ENCODE measurements at places on chromosomes 6 and 20. TPM values are rescaled to one million over a fixed set of nuclear protein-coding genes. Genes with fewer than 3 reads are reported as not detected.
A peak's percentile ranks its signal among the peaks of the same experiment; 100 is the strongest.

The STK38 gene
- total RNA-seq, result 30.8 TPM

The HLA-DRB1 gene
- not detected for total RNA-seq

The ANKEF1 gene
- total RNA-seq, result 3.9 TPM

The PGC gene
- 8.9 TPM for total RNA-seq

The OGFRL1 gene
- 5.7 TPM for total RNA-seq

The SNTA1 gene
- total RNA-seq, result 15.4 TPM

The SAMD5 gene
- total RNA-seq, result 14.0 TPM

The PRKN gene
- total RNA-seq, result not detected

The PSORS1C2 gene
- not detected for total RNA-seq

The CEP162 gene
- 6.8 TPM for total RNA-seq

The MYMX gene
- total RNA-seq, result not detected

The SALL4 gene
- 75.8 TPM for total RNA-seq

DNA sequence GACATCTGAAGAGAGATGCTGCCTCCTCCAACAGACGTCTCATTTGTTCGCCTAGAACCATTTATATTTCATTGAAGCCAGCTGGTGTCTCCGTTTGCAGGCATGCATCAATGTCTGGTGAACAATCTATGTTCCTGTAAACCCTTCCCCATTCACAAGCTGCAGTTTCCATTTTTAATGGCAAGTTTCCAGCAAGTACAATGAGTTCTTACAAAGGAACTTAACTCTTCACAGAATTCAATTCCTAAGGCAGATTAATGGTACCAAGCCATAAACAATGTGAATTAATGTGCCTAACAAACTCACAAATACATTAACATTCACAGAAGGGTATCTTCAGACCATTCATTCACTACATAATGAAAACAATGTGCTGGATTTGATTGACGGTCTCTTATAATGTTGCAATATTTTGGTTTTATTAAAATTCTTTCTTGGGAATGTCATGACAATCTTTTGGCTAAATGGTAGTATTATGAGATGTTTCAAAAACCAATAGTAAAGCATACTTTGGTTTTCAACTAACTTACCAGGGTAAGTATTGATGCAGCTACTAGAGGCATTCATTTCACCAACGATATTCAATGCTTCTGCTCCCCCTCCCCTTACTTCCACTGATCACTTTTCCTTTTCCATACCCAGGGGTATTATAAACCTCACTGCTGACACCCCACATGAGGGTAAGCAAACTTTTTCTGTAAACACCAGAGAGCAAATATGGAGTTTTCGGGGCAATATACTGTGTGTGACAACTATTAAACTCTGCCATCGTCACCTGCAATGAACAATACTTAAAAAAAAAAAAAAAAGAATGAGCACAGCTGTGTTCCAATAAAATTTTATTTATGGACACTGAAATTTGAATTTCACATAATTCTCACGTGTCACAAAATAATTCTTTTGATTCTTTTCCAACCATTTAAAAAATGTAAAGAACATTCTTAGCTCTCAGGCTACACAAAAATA is 4.2 kb downstream of the AKIRIN2 start:
- no peaks in the 10 kb centered on the region for H3K27me3 ChIP-seq
- H3K4me1 ChIP-seq, result peaks cover 6% of the 10 kb centered on the region
- DNase-seq, result no peak
- no peaks in the 10 kb centered on the region for H3K36me3 ChIP-seq

DNA sequence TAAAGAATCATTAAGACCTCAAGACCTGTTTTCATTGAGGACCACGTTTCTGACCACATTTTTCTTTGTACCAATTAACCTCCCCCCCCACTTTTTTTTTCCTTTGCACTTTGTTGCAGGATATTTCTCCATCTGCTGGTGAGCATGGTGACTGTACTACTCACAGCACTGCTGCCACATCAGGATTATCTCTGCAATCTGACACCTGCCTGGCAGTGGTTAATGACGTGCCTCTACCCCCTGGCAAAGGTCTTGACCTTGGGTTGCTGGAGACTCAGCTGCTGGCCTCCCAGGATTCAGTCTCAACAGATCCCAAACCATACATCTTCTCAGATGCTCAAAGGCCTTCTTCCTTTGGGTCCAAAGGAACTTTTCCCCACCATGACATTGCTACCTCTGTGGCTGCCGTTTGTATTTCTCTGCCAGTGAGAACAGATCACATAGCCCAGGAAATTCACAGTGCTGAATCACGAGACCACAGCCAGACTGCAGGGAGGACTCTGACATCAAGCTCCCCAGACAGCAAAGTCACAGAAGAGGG is 46.6 kb upstream of the EDN3 start:
- no peak for DNase-seq
- H3K4me3 ChIP-seq, result no peak overlapping the region
- no peak overlapping the region for H3K27ac ChIP-seq
- no peaks in the 10 kb centered on the region for H3K4me1 ChIP-seq
- no peaks in the 10 kb centered on the region for H3K27me3 ChIP-seq

DNA sequence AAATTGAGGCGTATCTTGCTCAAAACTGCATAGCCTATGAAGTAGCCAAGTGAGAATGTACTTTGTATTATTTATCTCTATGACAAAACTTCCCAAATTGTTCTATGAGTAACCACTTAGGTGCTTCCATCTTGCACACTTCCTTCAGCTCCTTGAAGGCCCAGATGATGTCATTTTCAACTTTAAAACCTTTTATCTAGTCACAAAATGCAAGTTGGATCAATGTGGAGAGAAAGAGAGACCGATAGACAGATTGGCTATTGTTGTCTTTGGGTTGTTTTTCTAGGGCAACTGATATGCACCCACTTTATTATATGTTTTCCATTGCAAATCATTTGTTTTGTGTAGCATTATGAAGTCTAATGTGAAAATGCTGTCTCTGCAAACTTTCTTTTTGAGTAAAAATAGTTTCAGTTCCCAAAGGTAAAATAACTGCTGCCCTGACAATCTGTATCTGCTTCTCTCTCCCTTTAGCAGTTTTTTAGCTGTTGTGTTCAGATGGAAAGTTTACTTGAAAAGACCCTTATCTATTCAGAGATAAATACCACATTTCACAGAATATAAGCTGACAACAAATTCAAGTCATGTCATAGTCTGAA is 73.7 kb upstream of the CITED2 start:
- DNase-seq, result no peak
- H3K27me3 ChIP-seq, result no peaks in the 10 kb centered on the region
- peak overlapping the region; percentile 32 for H3K27ac ChIP-seq

GRCh38 chr6:124947971-124948451 is 14.2 kb upstream of the RNF217 start:
- H3K4me3 ChIP-seq, result no peak overlapping the region
- H3K36me3 ChIP-seq, result no peaks in the 10 kb centered on the region
- no peaks in the 10 kb centered on the region for H3K4me1 ChIP-seq
- DNase-seq, result no peak
- no peak overlapping the region for H3K27ac ChIP-seq

DNA sequence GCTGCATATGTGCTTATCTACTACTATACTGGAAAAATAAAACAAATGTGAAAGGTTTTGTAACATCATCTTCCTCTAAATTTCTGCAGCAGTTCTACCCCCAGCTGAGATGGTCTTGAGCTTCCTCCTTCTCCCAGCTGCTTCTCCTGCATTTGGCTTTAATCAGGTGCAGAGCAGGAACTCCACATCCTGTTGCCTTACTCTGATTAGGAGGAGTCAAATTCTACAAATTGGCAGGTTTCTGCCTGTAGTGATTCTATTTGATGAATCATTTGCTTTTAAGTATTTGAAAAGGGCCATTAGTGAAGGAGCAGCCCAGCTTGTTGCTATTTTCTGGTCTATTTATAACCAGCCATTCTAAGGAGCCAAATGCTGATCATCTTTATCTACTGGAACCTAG is 224.5 kb downstream of the GMDS start:
- no peaks in the 10 kb centered on the region for H3K27me3 ChIP-seq
- H3K4me3 ChIP-seq, result no peak overlapping the region
- no peak overlapping the region for H3K27ac ChIP-seq
- DNase-seq, result no peak

GRCh38 chr6:82704045-82704444 is 340.4 kb downstream of the TPBG start:
- no peaks in the 10 kb centered on the region for H3K4me1 ChIP-seq
- H3K4me3 ChIP-seq, result no peak overlapping the region
- no peak for DNase-seq
- no peak overlapping the region for H3K27ac ChIP-seq
- H3K36me3 ChIP-seq, result no peaks in the 10 kb centered on the region

- DNase-seq, result no peak
- H3K27ac ChIP-seq, result no peak overlapping the region
- no peaks in the 10 kb centered on the region for H3K27me3 ChIP-seq
- peaks cover 6% of the 10 kb centered on the region for H3K4me1 ChIP-seq
Observed at GRCh38 chr20:56940466-56940865, 311.4 kb downstream of the TFAP2C start.

GRCh38 chr20:46731770-46732169 is 22.3 kb downstream of the SLC2A10 start:
- no peaks in the 10 kb centered on the region for H3K4me1 ChIP-seq
- no peaks in the 10 kb centered on the region for H3K27me3 ChIP-seq
- H3K36me3 ChIP-seq, result no peaks in the 10 kb centered on the region
- no peak overlapping the region for H3K27ac ChIP-seq

DNA sequence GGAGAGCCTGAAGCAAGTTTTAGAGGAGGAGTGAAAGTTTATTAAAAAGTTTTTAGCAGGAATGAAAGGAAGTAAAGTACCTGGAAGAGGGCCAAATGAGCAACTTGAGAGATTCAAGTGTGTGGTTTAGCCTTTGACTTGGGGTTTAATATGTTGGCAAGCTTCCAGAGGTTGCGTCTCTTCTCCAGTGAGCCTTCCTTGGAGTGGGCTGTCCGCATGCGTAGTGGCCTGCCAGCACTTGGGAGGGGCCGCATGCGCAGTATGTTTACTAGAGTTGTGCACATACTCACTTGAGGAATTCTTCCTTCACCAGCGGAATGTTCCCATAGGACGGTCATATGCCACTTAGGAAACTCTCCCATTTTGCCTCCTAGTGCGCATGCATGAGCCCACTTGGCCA is 235.2 kb downstream of the ALDH8A1 start:
- no peaks in the 10 kb centered on the region for H3K27me3 ChIP-seq
- H3K4me3 ChIP-seq, result no peak overlapping the region
- H3K4me1 ChIP-seq, result no peaks in the 10 kb centered on the region
- H3K36me3 ChIP-seq, result no peaks in the 10 kb centered on the region

GRCh38 chr6:45983062-45983461 is 32.6 kb downstream of the CLIC5 start:
- no peak overlapping the region for H3K4me3 ChIP-seq
- no peak for DNase-seq
- no peak overlapping the region for H3K27ac ChIP-seq
- H3K27me3 ChIP-seq, result no peaks in the 10 kb centered on the region

GRCh38 chr20:35502352-35502751 is 27.1 kb downstream of the C20orf173 start:
- no peaks in the 10 kb centered on the region for H3K27me3 ChIP-seq
- no peak for DNase-seq
- H3K27ac ChIP-seq, result no peak overlapping the region
- H3K4me3 ChIP-seq, result no peak overlapping the region

- no peak overlapping the region for H3K4me3 ChIP-seq
- H3K27me3 ChIP-seq, result no peaks in the 10 kb centered on the region
- H3K4me1 ChIP-seq, result no peaks in the 10 kb centered on the region
- no peak overlapping the region for H3K27ac ChIP-seq
Observed at GRCh38 chr6:170510631-170511030, 42.5 kb downstream of the PSMB1 start.

GRCh38 chr6:76772951-76773350 is 690.3 kb downstream of the HTR1B start:
- H3K27ac ChIP-seq, result no peak overlapping the region
- no peaks in the 10 kb centered on the region for H3K36me3 ChIP-seq
- no peaks in the 10 kb centered on the region for H3K4me1 ChIP-seq
- H3K27me3 ChIP-seq, result no peaks in the 10 kb centered on the region
- no peak overlapping the region for H3K4me3 ChIP-seq

GRCh38 chr20:41051009-41051825 is 22.6 kb downstream of the TOP1 start:
- no peak for DNase-seq
- no peak overlapping the region for H3K27ac ChIP-seq
- no peaks in the 10 kb centered on the region for H3K27me3 ChIP-seq
- peaks cover under 1% of the 10 kb centered on the region for H3K36me3 ChIP-seq
- no peak overlapping the region for H3K4me3 ChIP-seq

DNA sequence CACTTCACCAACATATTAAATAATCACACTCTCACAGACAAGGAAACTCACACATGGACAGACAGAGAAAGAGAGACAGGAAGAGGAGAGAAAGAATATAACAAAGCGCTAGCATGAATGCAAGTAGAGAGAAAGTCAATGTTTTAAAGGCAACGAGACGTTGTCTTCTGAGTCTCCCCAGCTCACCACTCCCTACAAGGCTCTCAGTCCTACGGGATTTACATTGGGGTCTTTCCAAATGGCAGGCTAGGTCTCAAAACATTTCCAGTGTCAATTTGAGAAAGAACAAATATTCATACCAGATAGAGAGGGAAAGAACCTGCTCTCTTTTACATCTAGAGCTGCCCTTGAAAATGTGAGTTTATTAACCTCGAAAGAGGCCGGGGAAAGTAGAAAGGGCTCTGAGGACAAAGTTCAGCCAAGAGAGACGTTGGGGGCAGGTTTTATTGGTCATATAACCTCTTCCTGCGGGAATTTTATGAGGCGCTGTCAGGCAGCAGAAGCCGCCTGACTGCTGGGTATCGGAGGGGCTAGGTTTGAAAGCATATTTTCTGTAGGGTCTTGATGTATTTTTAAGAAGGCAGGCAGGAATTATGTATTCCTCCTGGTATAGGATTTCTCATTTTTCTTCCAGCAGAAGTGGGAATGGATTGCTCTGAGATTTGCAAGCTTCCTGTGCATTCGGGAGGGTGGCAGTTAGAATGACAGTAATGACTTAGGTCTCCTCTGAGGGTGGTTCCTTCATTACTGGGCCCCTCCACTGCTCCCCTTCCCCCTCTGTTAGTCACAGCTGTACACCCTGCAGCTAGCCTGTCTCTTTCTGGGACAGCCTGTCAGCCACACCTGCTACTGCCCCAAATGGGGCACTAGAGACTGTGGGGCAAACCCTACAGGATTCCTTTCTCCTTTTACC is 34.4 kb upstream of the KIF16B start:
- H3K4me3 ChIP-seq, result no peak overlapping the region
- no peaks in the 10 kb centered on the region for H3K27me3 ChIP-seq
- peaks cover 13% of the 10 kb centered on the region for H3K4me1 ChIP-seq
- H3K27ac ChIP-seq, result no peak overlapping the region
- peak; percentile 27 for DNase-seq

- peak overlapping the region; percentile 36 for H3K27ac ChIP-seq
- H3K27me3 ChIP-seq, result no peaks in the 10 kb centered on the region
- no peaks in the 10 kb centered on the region for H3K36me3 ChIP-seq
Observed at GRCh38 chr20:32536851-32537656, 48.1 kb downstream of the NOL4L start.

Measured in Caco-2 (cell line).